BE2C (cell line): ENCODE measurements at places on chromosomes 7 and 10.

- no peak for DNase-seq
These were observed 213.0 kb downstream of the PTPRN2 start for GRCh38 chr7:158374586-158374985.

GRCh38 chr7:126715076-126715475 is 537.7 kb downstream of the GRM8 start:
- no peak for DNase-seq

GRCh38 chr7:30019960-30020359 is 6.5 kb downstream of the FKBP14 start:
- DNase-seq = no peak

- DNase-seq = no peak
These were observed 7.0 kb downstream of the ANKRD1 start for GRCh38 chr10:90913774-90914420.

DNA sequence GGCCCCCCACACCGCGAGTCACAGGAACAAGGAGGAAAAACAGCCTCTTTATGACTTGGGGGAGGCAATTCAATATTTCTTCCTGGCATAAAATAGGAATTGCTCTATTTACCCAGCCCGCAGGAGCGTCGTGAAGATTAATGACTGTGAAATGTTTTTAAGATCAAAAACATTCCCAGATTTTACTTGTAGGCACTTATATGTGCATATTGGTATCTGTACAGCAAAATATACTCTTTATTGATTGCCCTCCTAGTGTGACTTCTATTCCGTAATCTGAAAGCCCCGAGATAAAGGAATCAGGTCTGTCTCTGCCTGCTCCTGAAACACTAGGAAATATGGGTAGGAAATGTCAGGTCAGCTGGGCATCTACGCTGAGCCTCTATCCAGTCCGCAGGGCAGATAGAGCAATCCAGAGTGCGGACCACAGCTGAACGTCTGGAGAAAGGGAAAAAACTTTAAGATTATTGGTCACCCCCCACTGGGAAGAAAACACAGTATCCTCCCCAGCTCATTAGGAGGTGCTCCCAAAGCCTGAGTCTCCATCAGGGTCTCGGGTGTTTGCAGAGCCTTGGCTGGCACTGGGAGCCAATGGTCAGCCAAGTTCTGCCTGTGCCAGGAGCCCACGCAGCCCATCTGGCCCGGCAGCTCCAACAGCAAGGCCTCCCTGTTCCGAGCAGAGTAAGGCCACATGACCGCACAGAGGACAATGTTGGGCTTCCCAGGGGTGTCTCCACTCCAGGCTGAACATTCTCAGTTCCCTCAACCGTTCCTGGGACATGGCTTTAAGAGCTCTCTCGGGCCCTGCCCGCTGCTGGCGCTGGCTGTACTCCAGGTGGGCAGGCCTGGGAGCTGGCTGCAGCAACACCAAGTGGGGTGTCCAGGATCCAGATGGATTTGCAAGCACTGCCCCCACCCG is 7.7 kb downstream of the CTBP2 start:
- DNase-seq = no peak

GRCh38 chr7:72503644-72504043 is 91.5 kb upstream of the CALN1 start:
- DNase-seq = no peak
